CD8-positive, alpha-beta memory T cell (primary cell): ENCODE measurements at places on chromosomes 4 and X.

- no peak for DNase-seq
Measured at GRCh38 chr4:169158046-169158445, 112.7 kb downstream of the SH3RF1 start.

DNA sequence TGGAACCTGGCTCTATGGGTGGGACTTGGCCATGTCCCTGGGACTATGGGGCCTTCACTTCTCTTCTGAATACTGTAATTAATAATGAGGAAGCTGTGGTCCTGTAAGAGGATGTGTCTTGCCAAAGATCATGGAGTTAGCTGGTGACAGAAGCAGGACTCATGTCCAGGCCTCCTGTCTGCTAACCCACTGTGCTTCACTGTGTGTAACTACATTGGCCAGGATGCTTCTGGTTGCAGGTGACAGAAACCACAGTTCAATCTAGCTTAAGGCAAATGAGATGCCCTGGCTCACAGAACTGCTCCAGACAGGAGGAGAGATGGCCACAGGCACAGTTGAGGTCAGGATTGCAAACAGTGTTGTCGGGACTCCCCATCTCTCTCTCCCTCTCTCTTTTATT lies 3.1 kb downstream of the MTMR1 start:
- no peak for DNase-seq

DNA sequence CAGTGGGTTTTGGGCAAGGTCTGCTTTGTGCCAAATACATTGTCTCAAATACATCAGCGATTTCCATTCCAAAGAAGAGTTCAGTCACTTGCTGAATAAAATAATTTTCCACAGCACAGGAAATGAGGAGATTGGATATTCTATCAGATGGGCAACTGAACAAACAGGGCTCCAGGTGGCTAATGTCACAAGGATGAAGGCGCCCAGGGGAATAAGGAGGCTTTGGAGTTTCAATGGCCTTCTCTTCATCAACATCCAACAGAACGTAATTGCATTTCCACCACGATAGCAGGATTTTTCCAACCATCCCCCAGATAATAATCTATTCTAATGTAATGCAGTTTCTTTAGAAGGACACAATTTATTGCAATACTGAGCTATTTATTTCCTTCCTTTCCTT lies 104.7 kb upstream of the KLHL13 start:
- no peak for DNase-seq

DNA sequence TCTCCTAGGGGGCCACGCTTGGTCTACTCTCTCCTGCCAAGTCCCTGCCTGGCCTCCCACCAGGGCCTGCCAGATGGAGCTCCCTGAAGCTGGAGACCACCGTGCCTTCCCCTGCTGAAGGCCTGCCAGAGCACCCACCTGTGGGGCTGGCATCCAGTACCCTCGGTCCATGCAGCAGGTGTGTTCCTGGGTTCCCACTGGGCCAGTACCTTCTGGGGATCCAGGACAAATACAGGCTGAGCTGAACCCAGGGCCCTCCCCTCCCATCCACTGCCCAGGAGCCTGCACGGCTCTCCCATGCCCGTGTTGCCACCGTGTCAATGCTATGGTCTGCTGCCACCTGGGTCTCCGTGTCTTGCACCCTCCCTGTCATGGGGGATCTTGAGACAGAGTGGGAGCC lies 68.8 kb downstream of the ABLIM2 start:
- DNase-seq, result no peak

DNA sequence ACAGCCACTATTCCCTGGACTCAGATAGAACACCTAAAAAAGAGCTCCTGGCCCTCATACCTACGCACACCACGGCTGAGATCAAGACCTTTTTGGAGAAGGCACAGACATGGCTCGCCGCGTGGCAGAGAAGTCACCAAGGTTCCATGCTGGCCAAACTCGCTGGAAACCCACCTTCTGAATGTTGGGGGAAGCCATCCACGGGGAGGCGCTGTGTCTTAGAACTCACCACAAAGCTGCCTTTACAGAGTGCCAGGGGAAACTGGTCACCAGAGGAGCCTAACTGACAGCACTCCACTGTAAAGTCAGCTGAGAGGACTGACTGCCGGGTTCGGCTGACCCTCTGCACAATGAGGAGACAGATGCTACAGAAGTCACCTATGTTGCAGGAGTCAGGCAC lies 97.9 kb downstream of the NEUROG2 start:
- DNase-seq, result no peak

DNA sequence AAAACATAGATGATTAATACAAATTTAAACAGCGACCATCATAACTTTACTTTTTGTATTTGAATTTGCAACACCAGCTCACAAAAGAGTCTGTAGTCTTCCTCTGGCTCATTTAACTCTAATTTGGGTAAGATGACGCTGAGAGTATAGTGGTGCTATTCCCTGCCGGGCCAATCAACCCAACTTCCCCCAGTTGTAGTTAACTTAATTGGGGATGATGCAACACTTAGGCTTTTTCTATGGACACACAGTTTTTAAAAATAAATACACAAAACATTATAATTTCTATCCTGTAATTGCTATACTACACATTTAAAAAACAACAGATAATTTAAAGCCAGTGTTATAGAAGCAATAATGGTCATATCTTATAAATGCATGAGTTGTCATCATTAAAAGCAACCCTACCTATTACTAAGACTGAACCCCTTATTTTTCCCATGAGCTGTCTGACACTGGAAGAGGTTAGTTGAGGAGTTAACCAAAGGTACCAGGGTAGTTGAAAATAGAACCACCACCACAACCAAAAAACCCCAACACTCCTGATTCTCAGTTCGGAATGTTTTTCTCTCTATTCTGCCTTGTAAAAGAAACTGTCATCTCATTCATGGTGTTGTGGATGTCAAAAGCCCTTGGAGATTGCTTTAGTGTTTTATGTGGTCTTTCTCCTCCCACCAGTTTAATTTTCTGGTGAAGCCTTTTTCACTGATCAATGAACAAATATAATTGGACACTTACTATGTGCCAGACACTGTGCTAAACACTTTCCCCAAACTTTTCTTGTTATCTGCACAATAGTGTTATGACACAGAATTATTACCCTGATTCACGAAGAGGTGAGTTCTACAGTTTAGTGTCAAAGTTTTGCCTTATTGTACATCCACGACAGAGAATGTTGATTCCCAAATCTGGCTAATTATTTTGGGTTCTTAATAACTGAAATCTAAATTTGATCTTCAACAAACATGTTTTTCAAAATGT lies 61.5 kb upstream of the RAPGEF2 start:
- DNase-seq, result no peak

DNA sequence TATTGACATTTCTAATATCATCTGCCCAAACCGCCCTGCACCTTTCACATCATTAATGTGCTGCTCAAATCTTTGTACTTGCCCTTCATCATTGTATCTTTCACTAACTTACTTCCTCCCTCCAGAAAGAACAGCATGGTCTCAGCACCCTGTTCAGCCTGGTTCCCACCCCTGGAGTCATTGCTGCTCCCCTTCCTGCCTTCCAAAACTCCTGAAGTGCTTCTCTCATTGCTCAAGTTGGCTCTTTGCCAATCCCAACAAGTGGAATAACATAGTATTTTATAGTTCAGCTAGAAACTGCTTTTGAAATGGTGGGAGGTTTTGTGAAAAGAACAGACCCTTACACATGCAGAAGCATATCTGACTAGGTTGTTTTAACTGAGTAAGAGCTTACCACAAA lies 14.0 kb upstream of the TTC29 start:
- no peak for DNase-seq

DNA sequence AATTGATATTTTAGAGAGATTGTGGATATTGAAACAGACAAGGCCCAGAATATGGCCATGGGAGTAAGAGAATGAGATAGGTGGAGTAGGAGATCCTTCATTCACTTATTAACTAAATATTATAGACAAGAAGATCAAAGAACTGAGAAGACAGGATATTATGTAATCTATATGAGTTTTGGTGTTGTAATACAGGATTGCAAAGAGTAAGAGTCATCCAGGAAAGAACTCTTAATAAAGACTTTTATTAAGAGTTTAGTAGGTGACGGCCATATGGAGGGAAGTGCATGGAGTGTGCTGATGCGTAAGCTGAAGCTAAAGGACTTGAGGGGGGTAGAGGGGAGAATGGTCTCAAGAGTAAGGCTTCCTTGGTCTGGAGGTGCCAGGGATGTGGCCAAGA lies 153.7 kb downstream of the VEGFC start:
- no peak for DNase-seq
